ENCODE measurements at places on chromosomes 4 and X. TPM values are rescaled to one million over a fixed set of nuclear protein-coding genes. Genes with fewer than 3 reads are reported as not detected.

DNA sequence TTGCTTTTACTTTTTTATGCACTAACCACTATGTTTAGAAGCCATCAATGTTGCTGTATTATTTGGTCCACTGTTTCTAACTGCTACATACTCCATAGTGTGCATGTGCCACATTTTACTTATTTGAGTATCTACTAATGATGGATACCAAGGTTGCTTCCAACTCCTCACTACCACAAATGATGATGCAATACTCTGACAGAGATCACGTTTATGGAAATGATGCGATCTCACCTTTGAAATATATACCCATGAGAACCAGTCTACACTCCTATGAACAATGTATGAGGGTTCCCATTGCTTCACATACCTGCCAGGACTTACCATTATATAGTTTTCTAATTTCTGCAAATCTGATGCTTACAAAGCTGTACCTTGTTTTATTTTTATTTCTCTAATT, 44.2 kb downstream of the HUWE1 start:
- no peak for DNase-seq

DNA sequence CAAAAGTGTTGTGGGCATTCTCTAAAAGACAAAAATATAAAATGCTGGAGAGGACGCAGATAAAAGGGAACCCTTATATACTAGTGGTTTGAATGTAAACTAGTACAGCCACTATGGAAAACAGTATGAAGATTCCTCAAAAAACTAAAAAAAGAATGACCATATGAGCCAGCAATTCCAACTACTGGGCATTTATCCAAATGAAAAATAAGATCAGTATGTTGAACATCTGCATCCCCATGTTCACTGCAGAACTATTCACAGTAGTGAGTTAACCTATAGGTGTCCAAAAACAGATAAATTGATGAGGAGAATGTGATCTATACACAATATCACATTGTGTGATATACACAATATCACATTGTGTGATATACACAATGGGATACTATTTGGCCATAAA, 1615.3 kb downstream of the PCDH18 start:
- DNase-seq: no peak

GRCh38 chr4:77183777-77184420, 26.9 kb downstream of the CCNG2 start:
- no peak for DNase-seq

DNA sequence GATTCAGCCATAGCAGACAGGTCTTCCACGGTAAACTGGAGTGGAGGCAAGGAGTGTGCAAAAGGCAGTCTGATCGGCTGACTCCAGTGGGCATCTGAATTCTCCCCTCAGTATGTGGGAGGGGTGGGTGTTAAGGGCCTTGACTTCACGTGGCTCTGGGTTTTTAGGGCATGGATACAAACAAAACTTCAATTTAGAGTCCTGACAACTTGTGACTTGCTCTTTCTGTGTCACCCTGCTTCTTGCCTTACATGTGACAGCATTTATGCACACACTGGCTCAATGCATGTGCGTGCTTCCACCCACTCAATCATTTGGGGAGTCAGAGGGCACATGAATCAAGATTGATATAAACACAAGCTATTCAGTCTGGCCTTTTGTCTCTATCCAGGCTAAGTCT, 17.5 kb downstream of the PLP1 start:
- no peak for DNase-seq

GRCh38 chr4:8664976-8665375, 72.4 kb downstream of the CPZ start:
- no peak for DNase-seq

DNA sequence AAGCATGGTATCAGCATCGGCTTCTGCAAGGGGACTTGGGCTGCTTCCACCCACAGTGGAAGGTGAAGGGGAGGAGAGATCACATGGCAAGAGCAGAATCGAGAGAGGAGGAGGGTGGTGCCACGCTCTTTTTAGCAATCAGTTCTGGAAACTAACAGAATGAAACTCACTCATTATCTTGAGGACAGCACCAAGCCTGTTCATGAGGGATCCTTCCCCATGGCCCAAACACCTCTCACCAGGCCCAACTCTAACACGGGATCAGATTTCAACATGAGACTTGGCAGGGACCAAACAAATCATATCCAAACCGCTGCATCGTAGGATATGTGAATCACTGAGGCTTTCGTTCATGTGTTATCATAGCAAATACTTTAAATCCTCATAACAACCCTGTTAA, 125.5 kb downstream of the GPC3 start:
- no peak for DNase-seq

DNA sequence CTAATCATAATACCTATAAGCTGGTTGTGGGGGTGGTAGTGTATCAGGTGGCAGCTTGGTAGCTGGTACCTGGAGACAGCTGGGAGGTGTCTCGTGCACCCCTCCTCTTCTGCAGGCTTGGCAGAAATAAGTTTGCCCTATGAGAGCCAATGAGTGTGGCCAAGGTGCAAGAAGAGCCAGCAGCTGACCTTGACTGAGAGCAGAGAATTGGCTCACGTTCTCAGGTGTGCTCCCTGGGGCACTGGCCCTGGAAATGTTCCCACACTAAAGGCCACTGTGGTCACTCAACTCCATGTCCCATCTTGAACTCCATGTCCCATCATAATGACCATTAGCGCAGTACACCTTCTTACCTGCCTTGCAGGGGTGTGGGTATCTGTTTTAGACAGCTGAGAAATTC, 13.4 kb downstream of the TRMT44 start:
- no peak for DNase-seq

GRCh38 chr4:121155893-121156292, 8.2 kb downstream of the TNIP3 start:
- DNase-seq: no peak

DNA sequence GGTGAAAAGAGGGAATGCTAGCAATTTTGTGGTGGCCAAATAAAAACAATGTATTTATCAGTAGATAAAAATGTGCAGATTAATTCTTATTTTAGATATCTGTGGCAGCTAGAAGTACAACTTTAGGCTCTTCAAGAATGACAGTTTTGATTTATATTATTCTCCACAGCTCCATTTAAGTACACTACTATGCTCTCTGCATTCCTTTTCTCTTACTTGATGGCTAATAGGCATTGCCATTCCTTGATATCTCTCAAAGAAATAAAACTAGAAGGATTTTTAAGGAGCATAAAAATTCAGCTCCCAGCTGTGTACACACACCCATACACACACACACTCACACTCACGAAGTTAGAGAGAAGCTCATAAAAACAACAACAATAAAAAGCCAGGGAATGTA, 59.4 kb upstream of the H2AZ1 start:
- DNase-seq: no peak

DNA sequence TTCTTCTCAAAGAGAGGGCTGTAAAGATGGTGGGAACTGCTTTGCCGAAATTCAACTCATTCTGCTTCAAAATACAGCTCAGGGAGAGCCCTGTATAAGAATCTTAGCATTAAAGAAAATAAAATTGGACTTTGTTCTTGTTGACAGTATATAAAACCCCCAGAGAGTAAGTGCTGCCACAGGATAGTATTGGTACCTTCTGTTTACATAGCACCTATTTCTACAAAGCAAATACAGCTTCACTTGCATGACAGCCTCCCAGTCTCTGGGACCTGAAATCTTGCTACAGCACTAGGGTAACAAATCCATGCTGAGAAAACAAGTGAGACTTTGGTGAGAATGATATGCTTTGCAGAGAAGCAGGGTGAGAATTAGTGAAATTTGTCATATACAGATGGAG, 428.6 kb downstream of the ADGRL3 start:
- no peak for DNase-seq

- DNase-seq: no peak
Measured at GRCh38 chr4:176038789-176039188, 26.9 kb upstream of the WDR17 start.

- DNase-seq: no peak
Measured at GRCh38 chr4:104942990-104943743, 203.5 kb upstream of the TET2 start.

Gene TMPRSS11B
- total RNA-seq: not detected

Gene CT47B1
- not detected for total RNA-seq

Gene PF4V1
- not detected for total RNA-seq

Gene SYTL5
- total RNA-seq: 2.8 TPM

Gene MGST2
- total RNA-seq: 122 TPM

Gene SPANXC
- not detected for total RNA-seq

Gene NWD2
- total RNA-seq: not detected

Gene EVC2
- 0.72 TPM for total RNA-seq

Gene KLB
- 0.08 TPM for total RNA-seq

Gene HSD17B13
- 0.16 TPM for total RNA-seq

All from heart left ventricle (tissue), 16 donors.